Stimulated activated CD8-positive, alpha-beta memory T cell treated with anti-CD3 and anti-CD28 coated beads, Interleukin-15, amount 100 ng/mL, for 24 hours (primary cell): ENCODE measurements at places on chromosomes 4 and X.

- DNase-seq: no peak
Measured at GRCh38 chrX:151174581-151175282, 1.7 kb upstream of the GPR50 start.

GRCh38 chr4:48227662-48228061, 42.0 kb downstream of the TEC start:
- DNase-seq: no peak

GRCh38 chr4:29559286-29559685, 1160.9 kb upstream of the PCDH7 start:
- DNase-seq: no peak

DNA sequence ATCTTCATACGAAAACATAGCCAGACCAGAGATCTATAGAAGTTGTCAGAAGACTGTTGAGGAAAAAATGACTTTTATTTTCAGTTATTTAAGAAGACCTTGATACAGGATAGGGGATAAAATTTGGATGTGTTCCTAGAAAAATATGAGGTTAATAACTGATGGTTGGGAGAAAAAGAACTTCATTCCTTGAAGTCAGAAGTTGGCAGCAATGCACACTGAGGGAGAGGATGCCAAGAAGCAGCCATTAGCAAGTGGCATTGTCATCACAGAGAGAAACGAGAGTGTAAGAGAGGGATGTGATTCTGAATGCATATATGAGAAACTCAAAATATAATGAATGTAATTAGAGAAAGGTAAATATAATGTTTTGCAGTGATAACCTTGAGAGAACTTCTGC, 382.1 kb upstream of the EPHA5 start:
- no peak for DNase-seq

DNA sequence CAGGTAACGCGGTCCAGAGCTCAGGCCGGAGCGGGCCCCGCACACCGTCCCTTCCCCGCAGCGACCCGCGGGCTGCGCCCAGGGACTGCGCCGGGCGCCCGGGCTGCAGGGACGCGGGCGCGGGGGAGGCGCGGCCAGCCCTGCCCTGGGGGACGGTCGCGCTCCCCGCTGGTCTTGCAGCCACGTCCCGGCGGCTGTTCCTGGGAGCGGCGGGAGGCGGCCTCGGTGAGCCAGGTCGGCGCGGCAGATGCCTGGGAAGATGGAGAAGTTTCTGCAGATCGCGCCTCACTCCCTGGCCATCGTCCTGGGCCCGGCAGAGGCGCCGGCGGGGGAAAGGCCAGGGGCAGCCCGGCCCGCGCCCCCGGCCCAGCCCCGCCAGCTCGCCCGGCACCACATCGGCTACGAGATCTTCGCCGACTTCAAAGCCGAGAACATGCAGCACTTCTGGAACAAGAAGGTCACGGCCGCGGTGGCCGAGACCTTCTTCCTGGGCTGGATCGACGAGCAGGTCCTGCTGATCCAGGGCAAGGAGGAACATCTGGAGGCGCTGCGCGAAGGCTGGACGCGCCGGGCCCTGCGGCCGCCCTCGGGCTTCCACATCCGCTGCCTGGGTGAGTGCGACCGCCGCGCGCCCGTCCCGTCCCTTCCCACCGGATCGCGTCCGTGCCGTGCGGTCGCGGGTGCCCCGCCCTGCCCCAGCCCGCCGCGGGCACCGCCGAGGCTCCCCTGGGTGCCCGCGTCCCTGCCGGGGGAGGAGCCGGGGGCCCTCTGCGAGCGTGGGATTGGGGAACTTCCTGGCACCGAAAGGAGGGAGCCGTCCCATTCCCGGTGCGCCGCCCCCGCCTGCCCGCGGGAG, 107.4 kb upstream of the STOX2 start:
- no peak for DNase-seq

DNA sequence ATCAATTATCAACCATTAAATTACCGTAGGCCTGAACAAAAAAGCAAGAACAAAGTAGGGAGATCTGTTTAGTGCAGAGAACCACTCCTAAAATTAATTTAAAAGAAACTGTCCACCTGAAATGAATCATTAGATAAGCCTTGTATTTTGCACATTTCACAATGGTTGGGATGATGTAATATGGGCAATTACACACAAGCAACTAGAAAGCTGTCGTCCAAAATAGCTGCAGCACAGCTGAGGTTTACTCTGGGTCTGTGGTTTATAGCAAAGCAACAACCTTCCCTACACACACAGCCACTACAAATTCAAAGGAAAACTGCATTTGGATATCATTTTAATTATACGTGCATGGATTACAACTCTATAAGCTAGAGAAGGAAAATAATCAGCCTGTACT, 28.5 kb downstream of the PCDH19 start:
- DNase-seq: no peak

DNA sequence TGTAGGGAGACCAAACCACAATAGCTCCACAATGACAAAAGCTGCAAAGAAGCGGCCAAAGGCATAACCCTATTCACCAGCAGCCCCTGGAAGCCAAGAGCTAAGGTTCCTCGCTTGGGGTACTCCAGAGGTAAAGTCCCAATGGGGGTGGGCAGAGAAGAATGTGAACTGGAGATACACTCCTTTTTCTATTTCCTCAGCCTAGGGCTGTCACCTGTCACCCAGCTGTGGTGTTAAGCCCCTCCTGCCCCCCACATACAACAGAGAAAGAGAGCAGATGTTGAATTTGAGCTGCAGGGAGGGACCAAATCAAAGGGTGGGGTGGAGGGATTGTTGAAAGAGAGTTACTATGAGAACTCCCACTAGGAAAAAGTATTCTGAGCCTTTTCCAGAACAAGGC, 26.1 kb downstream of the AMOT start:
- DNase-seq: no peak

- no peak for DNase-seq
Measured at GRCh38 chr4:81023484-81023883, 7.0 kb upstream of the BMP3 start.

DNA sequence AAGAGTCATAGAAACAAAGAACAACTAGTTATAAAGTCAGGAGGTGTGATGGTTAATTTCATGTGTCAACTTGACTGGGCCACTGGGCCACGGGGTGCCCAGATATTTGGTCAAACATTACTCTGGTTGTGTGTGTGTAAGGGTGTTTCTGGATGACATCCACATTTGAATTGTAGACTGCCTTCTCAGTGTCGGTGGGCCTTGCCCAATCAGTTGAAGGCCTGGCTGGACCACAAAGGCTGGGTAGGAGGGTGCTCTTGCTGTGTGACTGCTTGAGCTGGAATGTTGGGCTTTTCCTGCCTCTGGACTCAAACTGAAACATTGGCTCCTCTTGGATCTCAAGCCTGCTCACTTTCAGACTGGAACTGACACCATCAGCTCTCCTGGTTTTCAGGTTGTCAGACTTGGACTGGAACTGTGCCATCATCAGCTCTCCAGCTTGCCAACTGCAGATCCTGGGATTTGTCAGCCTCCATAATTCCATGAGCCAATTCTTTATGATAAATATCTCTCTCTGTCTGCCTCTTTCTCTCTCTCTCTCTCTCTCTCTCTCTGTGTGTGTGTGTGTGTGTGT, 41.4 kb downstream of the CLDN34 start:
- no peak for DNase-seq

GRCh38 chr4:55397126-55397436, 1.3 kb downstream of the TMEM165 start:
- no peak for DNase-seq

- no peak for DNase-seq
Measured at GRCh38 chrX:13283512-13283911, 36.3 kb downstream of the ATXN3L start.

DNA sequence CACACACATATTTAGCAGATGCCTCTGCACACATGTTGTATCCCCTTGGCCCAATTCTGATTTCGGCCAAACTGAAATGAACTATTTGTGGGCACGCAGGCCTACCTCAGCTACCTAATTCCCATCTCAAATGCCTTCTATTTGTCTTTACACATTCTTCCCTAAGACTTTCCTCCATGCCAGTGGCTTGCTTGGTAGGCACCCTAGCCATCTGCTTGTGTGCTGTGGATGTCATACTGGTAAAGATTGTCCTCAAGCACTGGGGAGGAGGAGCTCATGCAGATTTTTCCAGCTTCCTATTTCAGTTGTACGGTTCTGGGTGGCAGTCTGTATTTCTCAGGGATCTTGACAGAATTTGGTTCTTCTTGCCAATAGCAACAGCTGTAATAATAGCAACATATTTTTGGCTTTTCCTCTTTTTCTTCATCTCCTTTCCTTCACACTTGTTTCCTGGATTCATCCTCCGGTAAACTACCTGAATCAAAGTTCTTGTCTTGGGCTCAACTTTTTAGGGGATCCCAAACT, 514.3 kb downstream of the ADGRL3 start:
- DNase-seq: no peak

GRCh38 chr4:125762537-125762936, 447.8 kb downstream of the FAT4 start:
- DNase-seq: no peak

DNA sequence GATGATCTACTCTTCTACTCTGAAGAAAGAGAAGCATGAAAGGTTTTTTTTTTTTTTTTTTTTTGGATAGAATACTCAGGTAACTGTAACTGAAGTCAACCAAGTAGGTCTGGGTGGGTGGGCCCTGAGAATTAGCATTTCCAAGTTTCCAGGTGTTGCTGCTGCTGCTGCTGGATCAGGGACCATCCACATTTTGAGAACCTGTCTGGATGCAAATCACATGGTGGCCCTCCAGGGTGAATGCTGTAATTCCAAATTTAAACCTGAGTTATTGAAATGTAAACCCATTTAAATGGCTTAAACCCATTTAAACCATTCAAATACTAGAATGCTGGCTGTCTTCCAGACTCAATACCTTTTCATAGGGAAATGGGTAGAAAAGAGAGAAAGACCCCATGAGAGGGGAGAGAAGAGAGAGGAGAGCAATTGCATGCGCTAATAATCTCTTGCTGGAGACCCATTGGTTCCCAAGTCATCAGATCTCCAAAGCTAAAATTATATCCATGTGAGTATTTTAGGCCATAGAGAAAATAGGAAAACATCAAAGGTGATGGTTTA, 17.6 kb downstream of the SUPT20HL1 start:
- DNase-seq: no peak

DNA sequence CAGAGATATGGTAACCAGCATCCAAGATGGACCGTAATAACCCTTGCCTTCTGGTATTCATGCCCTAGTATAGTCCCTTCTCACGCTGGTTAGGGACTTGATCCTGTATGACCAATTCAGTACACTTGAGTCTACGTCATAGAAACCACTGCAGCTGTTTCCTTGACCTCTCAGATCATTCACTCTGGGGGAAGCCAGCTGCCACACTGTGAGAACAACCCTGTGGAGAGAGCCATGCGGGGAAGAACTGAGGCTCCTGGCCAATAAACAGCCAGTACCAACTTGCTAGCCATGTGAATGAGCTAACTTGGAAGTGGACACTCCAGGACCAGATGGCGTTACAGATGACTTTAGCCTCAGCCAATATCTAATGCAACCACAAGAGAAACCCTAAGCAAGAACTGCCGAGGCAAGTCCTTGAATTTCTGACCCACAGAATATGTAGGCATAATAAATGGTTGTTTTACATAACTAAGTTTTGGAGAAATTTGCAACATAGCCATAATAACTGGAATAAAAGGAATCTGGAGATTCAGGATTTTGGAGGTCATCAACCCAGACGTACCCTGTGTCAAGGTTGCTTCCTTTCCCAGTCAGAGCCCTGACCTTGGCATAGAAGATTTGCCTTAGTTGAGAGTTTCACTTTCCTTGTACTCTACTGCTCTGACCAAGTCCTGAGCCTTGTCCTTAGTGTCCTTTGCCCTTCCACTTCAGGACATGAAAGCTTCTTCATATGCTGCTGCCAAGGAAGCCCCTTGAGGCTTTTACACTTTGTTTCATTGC, 87.3 kb upstream of the ZNF81 start:
- DNase-seq: no peak

DNA sequence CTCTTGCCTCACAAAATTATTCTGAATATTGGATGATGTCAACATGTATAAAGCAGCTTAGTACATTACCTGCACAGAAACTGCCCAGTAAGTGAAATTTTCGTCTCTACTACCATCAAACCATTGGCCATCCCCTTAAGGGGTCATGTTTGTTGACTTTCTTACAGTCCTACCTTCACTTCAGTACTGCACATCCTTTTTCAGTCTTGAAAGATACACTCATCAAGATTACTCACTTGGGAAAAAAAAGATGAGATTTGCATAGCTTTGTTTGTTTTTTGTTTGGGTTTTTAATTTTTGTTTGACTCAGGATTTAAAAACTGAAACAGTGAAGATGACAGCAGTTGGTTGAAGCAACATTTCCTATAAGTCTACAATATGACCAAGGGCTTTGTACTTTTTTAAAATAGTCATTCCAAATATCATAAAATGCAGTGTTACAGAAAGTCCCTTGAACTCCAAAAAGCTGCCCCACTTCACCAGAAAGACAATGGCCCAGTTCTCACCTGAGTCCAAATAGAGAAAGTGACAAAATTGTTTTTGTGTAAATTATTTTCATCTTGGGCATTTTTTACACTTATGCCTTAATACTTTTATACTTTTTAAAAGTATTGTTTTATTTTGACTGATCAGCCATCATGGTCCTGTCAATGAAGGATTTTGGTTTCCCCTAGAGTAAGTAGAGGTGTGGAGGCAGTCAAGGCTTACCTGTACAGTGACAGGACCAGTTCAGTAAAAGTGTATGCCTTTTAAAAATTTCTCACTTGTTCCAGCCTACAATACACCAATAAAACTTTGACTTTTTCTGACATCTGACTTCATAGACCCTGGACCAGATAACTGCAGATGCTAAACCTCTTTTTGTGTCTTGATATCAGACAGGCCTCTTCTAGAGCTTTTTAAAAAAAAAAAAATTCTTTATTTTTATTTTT, 59.7 kb upstream of the EDA2R start:
- DNase-seq: no peak

DNA sequence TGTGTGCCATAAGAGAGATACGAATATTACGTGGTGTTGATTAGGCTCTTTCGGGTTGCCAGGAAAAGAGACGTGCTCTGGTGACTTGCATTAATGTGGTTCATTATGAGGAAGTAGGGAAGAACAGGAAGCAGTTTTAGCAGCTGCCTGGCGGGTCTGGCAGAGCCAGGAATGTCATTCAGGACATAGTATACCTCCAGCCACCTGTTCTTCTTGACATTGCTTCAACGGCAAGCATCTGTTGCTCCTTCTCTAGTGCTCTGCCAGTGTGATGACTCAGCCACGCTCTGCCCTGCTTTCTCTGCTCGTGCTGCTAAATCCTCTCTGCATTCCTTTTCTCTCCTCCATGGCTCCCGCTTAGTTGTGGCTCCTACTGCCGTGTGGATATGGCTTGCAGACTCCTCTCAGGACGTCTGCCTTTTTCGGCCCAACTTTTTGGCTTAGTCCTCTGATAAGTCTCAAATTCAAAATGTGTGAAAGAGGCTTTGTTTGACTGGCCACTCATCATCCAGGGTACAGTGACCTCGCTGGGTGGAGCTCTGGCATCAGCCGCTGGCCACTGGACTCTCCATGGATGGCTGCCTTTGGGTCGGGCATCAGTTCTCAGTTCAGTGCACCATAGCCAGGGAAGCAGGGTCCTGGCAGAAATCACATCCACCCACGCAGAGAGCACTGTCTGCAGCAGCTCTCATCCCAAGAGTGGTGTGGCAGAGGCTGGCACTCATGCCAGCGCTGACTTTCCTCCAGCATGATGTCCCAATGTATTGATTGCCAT, 89.3 kb upstream of the KLF3 start:
- DNase-seq: no peak
